Ascending aorta (tissue), 2 donors: ENCODE measurements at places on chromosomes 12 and 14.

- no peak overlapping the region for H3K27ac ChIP-seq
- no peak for DNase-seq
- no peaks in the 10 kb centered on the region for H3K36me3 ChIP-seq
- H3K27me3 ChIP-seq = no peaks in the 10 kb centered on the region
- no peak overlapping the region for H3K4me3 ChIP-seq
These were observed 54.3 kb upstream of the TMCC3 start for GRCh38 chr12:94704452-94705306.

GRCh38 chr14:63551332-63551731, 8.2 kb upstream of the PPP2R5E start:
- no peak for DNase-seq
- H3K27ac ChIP-seq = no peak overlapping the region
- H3K4me1 ChIP-seq = no peaks in the 10 kb centered on the region
- no peaks in the 10 kb centered on the region for H3K27me3 ChIP-seq
- no peaks in the 10 kb centered on the region for H3K36me3 ChIP-seq

DNA sequence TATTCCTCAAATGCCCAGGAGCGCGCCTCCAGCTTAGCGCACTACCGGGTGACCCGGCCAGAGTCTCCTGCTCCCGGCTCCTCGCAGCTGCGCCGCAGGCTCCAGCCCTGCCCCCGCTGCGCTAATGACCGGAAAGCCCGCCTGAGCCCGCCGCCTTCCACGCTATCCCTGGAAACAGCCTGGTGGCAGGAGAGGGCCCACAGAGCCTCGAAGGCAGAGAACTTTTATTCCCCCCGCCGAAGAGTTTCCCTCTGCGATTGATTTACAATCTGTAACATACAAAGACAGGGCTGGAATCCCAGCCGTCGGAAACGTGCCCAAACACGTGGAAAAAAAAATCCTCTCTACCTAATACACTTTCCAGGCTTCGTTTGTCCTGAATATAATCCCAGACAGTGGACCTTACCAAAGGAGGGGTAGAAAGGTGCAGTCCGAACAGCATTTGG, 1.5 kb downstream of the COL2A1 start:
- peaks cover 12% of the 10 kb centered on the region for H3K27me3 ChIP-seq
- H3K4me1 ChIP-seq = peaks cover 14% of the 10 kb centered on the region
- H3K27ac ChIP-seq = no peak overlapping the region
- H3K4me3 ChIP-seq = peak overlapping the region; percentile 68
- DNase-seq = no peak

GRCh38 chr14:54259821-54260220, 137.0 kb upstream of the CDKN3 start:
- no peak overlapping the region for H3K27ac ChIP-seq
- H3K27me3 ChIP-seq = no peaks in the 10 kb centered on the region
- no peak for DNase-seq
- H3K36me3 ChIP-seq = no peaks in the 10 kb centered on the region

GRCh38 chr12:120798696-120799095, 73.1 kb downstream of the ACADS start:
- H3K4me3 ChIP-seq = no peak overlapping the region
- no peak for DNase-seq
- no peaks in the 10 kb centered on the region for H3K4me1 ChIP-seq
- H3K27me3 ChIP-seq = no peaks in the 10 kb centered on the region
- no peak overlapping the region for H3K27ac ChIP-seq

DNA sequence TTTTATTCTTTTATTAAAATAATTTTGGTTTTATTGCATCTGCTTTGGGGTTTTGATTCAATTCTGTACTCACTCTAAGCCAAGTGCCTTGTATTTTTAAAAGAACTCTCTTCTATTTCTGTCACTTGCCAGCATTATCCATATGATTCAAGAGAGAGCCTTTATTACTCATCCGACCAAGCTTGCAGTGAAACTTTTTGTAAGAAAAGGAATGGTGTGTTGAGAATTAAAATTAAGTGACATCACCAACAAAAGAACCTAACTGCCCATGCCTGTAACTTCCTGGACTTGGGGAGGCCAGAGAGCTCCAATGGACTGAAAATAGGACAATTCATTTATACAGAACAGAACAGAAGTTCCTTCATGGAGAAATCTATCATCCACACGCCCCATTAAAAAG, 52.1 kb downstream of the GALNT4 start:
- H3K4me3 ChIP-seq = no peak overlapping the region
- H3K27ac ChIP-seq = no peak overlapping the region
- H3K36me3 ChIP-seq = no peaks in the 10 kb centered on the region
- DNase-seq = no peak
- no peaks in the 10 kb centered on the region for H3K27me3 ChIP-seq

DNA sequence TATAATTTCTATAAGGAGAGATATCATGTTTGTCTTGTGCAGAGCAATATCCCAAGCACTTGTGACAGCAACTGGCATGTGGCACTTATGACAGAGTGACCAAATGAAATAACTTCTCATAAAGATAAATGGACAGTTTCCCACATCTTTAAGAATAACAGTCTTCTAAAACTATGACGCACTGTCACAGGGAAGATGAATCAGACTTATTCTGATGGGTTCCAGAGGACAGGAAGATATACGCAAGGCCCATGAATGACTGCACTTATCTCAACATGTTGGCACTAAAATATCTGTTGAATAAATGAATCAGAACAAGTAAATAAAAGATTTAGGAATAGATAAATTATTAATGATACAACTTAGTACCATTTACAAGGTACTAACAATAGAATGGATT, 465.8 kb upstream of the SYT1 start:
- no peak for DNase-seq
- no peaks in the 10 kb centered on the region for H3K27me3 ChIP-seq
- no peak overlapping the region for H3K27ac ChIP-seq
- H3K4me3 ChIP-seq = no peak overlapping the region

GRCh38 chr12:66688846-66689439, 10.1 kb upstream of the GRIP1 start:
- H3K4me1 ChIP-seq = no peaks in the 10 kb centered on the region
- H3K36me3 ChIP-seq = no peaks in the 10 kb centered on the region
- H3K27me3 ChIP-seq = no peaks in the 10 kb centered on the region
- H3K27ac ChIP-seq = no peak overlapping the region
- no peak overlapping the region for H3K4me3 ChIP-seq

- H3K27ac ChIP-seq = no peak overlapping the region
- no peak overlapping the region for H3K4me3 ChIP-seq
- H3K36me3 ChIP-seq = no peaks in the 10 kb centered on the region
- DNase-seq = peak; percentile 60
- peaks cover 19% of the 10 kb centered on the region for H3K4me1 ChIP-seq
- H3K27me3 ChIP-seq = no peaks in the 10 kb centered on the region
These were observed 26.0 kb upstream of the ATP2A2 start for GRCh38 chr12:110254971-110255540.

DNA sequence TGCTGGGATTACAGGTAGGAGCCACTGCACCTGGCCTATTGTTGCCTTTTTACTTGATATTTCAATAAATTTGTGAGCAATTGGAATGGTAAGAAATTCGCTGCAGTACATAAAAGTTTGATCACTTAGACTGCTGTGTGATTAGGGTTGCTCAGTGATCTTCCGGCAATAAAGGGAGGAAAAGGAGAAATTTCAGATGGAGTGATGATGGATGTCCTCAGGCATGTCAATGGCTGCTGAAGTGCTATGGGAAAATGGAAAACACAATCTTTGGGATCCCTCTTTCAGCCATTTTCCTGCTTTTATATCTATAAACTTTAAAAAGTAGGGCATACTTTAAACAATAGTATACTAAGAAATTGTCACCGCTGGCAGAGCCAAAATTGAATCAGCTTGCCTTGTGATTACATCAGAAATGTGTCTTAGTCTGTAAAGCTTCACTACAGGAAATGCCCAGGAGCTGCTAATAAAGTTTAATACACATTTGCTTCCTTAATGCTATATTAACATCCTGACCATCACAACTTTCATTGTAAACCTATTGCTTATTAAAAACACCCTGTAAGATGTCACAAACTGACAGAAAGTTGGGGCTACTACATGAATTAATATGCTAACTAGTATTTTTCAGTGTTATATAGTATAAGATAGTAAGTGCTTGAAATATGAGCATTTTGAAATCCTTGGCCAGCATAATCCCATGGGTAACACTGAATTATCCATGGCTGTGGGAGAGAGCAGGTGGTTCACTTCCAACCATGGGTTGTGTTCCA, 13.7 kb upstream of the FBXL14 start:
- no peak overlapping the region for H3K4me3 ChIP-seq
- no peaks in the 10 kb centered on the region for H3K27me3 ChIP-seq
- no peak overlapping the region for H3K27ac ChIP-seq
- peaks cover 7% of the 10 kb centered on the region for H3K4me1 ChIP-seq
- no peaks in the 10 kb centered on the region for H3K36me3 ChIP-seq
- DNase-seq = no peak

GRCh38 chr12:89951050-89951693, 242.5 kb upstream of the ATP2B1 start:
- no peak overlapping the region for H3K4me3 ChIP-seq
- no peaks in the 10 kb centered on the region for H3K36me3 ChIP-seq
- H3K27ac ChIP-seq = no peak overlapping the region
- peaks cover 19% of the 10 kb centered on the region for H3K4me1 ChIP-seq

DNA sequence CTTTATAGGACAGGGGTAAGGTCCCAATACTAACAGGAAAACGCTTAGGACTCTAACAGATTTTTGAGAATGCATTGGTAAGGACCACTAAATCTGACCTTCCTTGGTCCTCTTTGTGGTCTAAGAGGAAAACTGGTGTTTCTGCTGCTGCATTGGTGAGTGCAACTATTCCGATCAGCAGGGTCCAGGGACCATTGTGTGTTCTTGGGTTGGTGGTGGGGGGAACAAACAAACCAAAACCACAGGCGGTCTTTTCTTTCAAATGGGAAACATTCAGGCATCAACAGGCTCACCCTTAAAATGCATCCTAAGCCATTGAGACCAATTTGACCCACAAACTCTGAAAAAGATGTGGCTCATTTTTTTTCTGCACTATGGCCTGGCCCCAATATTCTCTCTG, 20.7 kb downstream of the EPYC start:
- no peak overlapping the region for H3K4me3 ChIP-seq
- no peak overlapping the region for H3K27ac ChIP-seq
- DNase-seq = no peak
- H3K36me3 ChIP-seq = no peaks in the 10 kb centered on the region
- no peaks in the 10 kb centered on the region for H3K27me3 ChIP-seq
- no peaks in the 10 kb centered on the region for H3K4me1 ChIP-seq

DNA sequence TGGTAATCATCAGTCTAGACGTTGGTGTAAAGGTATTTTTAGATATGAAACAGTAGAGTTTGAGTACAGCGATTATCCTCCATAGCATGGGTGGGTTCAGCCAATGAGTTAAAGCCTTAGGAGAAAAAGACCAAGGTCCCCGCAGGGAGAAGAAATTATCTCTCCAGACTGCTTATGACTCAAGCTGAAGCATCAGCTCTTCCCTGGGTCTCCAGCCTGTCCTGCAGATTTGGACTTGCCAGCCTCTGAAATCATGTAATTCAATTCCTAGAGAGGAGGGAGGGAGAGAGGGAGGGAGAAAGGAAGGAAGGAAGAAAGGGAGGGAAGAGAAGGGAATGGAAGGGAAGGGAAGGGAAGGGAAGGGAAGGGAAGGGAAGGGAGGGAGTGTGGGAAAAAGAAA, 12.0 kb upstream of the DTX1 start:
- no peaks in the 10 kb centered on the region for H3K36me3 ChIP-seq
- no peaks in the 10 kb centered on the region for H3K27me3 ChIP-seq
- H3K4me1 ChIP-seq = no peaks in the 10 kb centered on the region
- DNase-seq = no peak

DNA sequence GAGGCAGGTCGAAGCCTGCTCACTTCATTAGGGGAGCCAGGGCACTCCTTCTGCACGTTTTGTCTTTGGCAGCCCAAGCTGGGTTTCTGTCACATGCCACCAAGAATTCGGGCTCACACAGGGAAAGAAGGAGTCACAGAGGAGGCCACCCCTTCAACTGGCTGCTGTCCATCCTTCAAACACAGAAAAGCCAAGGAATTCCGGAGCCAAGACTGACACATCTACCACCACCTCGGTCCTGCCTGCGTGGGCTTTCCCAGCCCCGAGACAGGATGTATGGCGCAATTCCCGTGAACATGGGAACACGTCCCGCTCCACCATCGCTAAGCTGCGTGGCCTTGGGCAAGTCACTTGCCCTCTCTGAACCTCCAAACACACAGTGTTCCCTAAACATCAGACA, 70.4 kb downstream of the NCOR2 start:
- H3K4me1 ChIP-seq = peaks cover 41% of the 10 kb centered on the region
- H3K4me3 ChIP-seq = no peak overlapping the region
- peaks cover 15% of the 10 kb centered on the region for H3K36me3 ChIP-seq
- peak; percentile 80 for DNase-seq

DNA sequence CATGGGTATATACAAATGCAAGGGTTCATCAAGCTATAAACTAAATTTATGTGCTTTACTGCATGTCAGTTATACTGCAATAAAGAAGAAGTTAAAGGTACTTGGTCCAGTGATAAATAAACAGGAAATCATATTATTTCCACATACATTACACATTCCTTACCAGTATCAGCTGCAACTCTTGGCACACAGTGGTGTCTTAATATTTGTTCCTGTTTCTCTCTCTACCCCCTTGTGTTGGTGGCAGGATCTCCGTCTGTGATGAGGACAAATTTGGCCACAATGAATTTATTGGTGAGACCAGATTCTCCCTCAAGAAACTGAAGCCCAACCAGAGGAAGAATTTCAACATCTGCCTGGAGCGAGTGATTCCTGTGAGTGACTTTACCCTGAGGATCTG, 19.2 kb upstream of the OAS1 start:
- no peaks in the 10 kb centered on the region for H3K36me3 ChIP-seq
- no peaks in the 10 kb centered on the region for H3K27me3 ChIP-seq
- no peak overlapping the region for H3K4me3 ChIP-seq

DNA sequence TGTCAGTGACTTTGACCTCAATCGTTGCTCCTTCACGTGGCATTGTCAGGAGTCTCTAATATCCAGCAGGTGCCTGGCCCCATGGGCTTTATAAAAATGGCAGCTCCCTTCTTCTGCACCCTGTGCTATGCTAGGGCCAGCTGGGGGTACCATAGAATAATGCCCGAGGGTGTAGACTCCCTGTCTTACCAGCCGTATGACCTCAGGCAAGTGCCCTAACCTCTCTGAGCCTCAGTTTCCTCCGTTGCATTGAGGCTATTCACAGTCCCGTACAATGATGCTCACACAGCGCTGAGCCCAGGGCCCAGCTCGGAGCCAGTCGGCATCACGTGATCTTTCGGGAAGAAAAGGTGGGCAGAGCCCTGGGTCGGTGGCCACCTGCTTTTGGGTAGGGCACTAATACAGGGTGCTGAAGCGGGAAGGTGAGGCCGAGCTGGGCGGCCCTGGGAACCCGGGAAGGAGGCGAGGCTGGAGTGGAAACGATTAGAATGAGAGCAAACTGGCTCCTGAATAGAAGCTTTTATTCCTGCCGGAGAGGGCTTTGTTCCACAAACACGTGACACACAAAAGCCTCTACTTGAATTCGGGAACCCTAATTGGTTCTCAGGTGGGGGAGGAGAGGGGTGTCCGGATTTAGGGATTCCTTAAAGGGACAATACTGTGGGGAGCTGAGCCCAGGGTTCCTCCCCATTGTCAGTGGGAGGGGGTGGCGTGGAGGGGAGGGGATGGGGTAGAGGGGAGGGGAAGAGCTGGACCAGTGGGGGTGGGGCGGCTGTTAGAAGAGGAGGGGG, 19.9 kb upstream of the MSI1 start:
- H3K4me1 ChIP-seq = no peaks in the 10 kb centered on the region
- H3K36me3 ChIP-seq = no peaks in the 10 kb centered on the region
- no peaks in the 10 kb centered on the region for H3K27me3 ChIP-seq
- no peak overlapping the region for H3K27ac ChIP-seq
